ELF-1 (cell line): ENCODE measurements at places on chromosomes 4 and X.
A peak's percentile ranks its signal among the peaks of the same experiment; 100 is the strongest.

DNA sequence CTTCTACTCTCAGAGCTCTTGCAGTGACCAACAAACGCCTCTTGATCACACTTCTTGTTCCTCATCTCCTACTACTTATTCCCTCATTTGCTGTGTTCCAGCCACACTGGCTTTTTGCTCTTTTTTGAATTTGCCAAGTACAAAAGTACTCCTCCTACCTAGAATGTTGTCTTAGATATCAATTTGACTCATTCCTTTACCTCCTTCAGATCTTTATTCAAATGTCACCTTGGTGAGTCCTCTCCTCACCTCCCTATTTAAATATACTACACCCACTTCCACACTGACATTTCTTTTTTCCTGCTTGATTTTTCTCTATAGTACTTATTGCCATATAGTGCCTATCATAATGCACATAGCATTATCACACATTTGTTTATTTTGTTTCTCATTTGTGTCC is 6.2 kb upstream of the DCAF4L1 start:
- DNase-seq, result no peak

- no peak for DNase-seq
Observed at GRCh38 chr4:16686195-16686594, 212.2 kb downstream of the LDB2 start.

- no peak for DNase-seq
Observed at GRCh38 chr4:17323554-17324385, 188.1 kb downstream of the QDPR start.

GRCh38 chr4:113756005-113756410 is 5.5 kb downstream of the CAMK2D start:
- no peak for DNase-seq

GRCh38 chr4:186904101-186904500 is 180.4 kb upstream of the FAT1 start:
- no peak for DNase-seq

GRCh38 chrX:142680038-142680437 is 345.7 kb upstream of the SPANXN4 start:
- DNase-seq, result no peak

GRCh38 chr4:48270951-48271473 is 1.4 kb upstream of the TEC start:
- DNase-seq, result no peak

- DNase-seq, result no peak
Observed at GRCh38 chrX:10566716-10567097, 53.7 kb downstream of the MID1 start.

DNA sequence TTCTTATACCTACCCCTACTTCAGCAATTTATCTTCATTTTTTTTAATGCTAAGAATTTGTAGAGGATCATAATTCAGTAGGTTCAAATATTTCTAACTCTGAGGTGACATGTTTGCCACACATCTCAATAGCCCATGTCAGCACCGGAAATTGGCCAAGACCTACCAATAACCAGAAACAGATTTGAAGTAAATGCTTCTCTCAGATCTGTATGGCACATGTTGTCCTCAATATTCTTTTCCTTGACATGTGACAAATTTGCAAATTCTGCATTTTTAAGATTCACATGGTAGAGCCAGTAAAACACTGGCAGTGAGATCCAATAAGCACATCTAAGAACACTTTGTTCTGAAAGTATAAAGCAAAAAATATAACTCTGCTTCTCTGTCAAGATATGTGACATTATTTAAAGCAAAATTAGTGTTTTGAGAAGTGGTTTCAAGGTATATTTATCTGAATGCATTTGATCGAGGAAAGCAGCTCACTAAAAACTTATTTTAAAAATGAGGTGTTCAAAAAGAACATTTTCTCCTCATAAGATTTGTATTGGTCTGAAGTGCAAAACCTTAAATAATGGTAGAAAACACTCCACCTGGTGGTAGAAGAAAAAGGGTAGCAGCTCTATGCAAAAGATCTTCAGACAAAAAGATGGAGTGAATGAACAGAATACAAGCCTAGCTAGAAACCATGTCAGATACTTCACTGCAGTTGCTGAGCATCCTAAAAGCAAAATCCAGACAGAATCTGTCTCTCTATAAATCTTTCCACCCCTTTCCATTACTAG is 513.8 kb upstream of the FAM241A start:
- DNase-seq, result no peak

- no peak for DNase-seq
Observed at GRCh38 chrX:15948318-15948660, 93.7 kb upstream of the AP1S2 start.

DNA sequence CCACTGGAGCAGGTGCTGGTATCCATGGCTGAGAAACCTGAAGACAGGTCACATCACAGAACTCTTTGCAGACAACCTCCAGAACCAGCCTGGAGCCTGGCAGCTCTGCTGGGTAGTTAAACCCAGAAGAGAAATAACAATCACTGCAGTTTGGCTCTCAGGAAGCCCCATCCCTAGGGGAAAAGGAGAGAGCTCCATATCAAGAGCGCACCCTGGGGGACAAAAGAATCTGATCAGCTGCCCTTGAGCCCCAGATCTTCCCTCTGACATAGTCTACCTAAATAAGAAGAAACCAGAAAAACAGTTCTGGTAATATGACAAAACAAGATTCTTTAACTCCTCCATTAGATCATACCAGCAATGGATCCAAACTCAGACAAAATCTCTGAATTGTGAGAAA is 823.2 kb upstream of the FRG1 start:
- peak; percentile 5 for DNase-seq

DNA sequence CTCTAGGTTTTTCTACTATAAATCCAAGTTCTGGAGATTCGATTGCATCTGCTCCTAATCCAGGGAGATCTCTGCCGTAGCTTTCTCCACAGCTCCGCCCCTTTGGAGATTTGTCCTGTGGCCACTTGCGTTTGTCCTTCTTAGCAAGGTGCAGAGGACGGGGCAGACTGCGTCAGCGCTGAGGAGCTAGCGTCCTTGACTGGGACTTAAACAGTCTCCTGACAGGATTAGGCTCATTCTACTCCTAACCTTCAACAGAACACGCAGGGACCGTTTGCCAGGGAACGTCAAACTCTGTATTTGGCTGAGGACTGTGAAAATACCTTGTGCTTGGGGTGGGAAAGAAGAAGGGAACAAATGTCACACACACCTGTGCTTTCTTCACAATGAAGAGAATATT is 38.6 kb downstream of the SORBS2 start:
- no peak for DNase-seq

DNA sequence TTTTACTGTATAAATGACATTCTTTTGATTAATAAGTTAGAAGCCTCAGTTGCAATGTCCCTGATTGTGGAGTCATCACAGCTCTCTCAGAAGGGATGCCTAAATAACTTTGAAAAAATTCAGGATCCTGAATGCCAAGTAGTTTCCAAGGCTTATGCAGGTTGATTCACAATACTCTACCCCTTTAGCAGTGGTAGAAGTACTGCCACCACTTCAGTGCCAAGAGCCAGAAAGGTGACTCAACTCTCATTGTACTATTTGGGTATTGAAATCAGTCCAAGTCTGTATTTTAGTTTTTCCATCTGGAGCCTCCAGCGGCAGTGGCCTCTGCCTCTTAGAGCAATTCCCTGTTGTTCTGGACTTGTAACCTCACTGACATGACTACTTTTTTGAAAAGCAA is 320.1 kb upstream of the NDST4 start:
- no peak for DNase-seq

- no peak for DNase-seq
Observed at GRCh38 chr4:139872274-139872673, 206.7 kb downstream of the MGST2 start.

DNA sequence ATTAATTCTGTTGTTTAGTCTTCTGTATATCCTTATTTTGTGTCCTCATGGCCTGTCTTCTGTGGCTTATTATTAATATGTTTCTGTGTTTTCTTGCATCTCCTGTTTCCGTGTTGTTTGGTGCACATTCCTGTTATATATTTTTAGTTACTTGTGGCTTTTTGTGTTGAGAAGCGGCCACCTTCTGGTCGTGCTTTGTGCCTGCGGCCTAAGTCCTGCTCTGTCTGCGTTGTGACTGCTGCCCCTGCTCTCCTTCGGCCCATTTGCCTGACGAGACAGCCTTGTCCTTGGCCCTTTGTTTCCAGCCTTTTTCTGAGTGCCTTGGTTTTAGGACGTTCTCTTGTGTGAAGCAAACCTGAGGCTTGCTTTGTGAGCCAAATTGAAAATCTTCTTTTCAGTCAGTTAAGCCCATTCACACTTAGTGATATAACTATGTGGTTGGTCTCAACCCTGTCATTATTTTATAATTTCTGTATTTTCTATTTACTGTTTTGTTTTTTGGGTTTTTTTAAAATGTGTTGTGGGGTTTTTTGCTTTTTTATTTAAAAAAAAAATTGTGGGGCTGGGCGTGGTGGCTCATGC is 43.8 kb downstream of the TNIP2 start:
- peak; percentile 27 for DNase-seq

GRCh38 chr4:81816031-81816761 is 344.5 kb upstream of the RASGEF1B start:
- DNase-seq, result no peak

- no peak for DNase-seq
Observed at GRCh38 chr4:41408859-41409593, 128.9 kb upstream of the LIMCH1 start.

GRCh38 chr4:42268824-42269223 is 116.4 kb upstream of the BEND4 start:
- no peak for DNase-seq

GRCh38 chr4:8740666-8741395 is 130.8 kb downstream of the HMX1 start:
- no peak for DNase-seq

- peak; percentile 85 for DNase-seq
Observed at GRCh38 chr4:186037692-186038658, 31.0 kb upstream of the TLR3 start.

GRCh38 chr4:150799207-150799606 is 215.9 kb downstream of the LRBA start:
- DNase-seq, result no peak

GRCh38 chr4:39237179-39237578 is 54.9 kb downstream of the WDR19 start:
- DNase-seq, result peak; percentile 3

- no peak for DNase-seq
Observed at GRCh38 chr4:33058998-33059397, 2338.8 kb downstream of the PCDH7 start.

- no peak for DNase-seq
Observed at GRCh38 chrX:148867596-148867995, 367.2 kb downstream of the AFF2 start.

DNA sequence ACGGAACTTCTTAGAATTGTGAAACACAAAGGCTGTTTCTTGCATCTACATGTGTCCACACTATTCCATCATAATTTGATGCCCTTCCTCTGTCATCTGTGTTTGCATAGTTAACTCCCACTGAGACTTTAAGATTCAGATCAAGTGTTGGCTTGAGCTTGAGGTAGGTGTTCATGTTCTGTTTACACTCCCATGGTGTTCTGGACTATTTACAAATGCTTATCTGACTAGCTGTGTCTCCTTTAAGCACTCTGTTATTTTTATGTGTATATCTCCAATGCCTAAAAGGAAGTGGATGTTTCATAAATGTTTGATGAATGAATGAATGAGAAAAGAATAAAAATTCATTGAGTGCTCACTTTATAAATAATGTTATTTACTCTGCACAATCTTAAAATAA is 622.7 kb downstream of the RAB28 start:
- no peak for DNase-seq

GRCh38 chrX:48689208-48689920 is 5.8 kb downstream of the WAS start:
- DNase-seq, result peak; percentile 18

DNA sequence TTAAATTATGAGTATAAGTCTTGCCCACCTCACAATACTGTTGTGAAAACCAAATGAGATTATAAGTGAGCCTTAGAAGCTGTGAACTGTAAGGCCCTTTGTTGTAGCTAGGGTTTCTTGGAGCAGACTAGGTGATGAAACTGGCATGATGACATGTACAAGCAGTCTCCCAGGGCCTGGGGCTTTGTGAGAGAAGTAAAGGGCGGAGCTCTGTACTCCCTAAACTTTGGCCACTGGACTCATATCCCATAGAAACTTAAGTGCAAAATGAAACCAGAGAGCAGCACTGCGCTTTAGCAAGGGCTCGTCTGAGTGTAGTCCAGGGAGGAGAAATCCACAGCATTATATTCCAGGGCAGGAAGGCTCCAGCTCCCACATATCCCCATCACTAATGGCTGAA is 385.6 kb upstream of the FGF16 start:
- no peak for DNase-seq

GRCh38 chr4:108458681-108459080 is 161.7 kb upstream of the RPL34 start:
- DNase-seq, result no peak

DNA sequence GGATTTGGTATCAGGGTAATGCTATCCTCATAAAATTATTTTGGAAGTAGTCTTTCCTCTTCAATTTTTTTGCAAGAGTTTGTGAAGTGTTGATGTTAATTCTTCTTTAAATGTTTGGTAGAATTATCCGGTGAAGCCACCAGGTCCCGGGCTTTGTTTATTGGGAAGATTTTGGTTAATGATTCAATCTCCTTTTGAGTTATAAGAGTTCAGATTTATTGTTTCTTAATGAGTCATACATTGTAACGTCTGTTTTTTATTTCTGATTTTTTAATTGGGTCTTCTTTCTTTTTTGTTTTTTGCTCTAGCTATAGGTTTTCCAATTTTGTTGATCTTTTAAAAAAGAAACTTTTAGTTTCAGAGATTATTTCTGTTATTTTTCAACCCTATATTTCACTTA is 412.3 kb downstream of the PDGFC start:
- DNase-seq, result no peak

DNA sequence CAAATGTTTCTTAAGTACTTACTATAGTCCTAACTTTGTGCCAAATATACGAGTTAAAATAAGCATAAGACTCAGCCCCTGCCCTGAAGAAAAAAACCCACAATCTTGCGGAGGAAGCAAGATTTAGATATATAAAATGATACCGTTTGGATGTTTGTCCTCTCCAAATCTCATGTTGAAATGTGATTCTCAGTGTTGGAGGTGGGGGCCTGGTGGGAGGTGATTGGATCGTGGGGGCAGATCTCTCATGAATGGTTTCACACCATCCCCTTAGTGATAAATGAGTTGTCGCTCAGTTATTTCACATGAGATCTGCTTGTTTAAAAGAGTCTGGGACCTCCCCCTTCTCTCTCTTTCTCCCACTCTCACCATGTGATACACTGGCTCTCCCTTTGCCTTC is 28.7 kb downstream of the EFHC2 start:
- no peak for DNase-seq

GRCh38 chr4:14908635-14909034 is 93.6 kb upstream of the CPEB2 start:
- no peak for DNase-seq

DNA sequence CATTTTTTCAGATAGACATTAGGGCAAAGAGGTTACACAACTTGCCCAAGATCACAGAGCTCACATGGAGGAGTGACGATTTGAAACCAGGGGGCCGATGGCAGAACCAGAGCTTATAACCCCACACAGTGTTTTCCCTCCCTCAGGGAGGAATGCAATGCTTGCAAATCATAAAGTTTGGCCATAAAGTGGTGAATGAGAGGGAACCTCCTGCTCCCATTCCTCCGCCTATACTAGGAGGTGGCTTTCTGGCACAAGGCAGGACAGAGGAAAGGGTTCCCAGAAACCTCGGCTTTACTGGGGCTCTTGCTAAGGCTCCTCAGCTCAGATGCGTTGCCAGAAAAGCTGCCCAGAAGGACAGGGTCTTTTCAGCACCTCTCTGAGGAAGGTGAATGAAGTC is 19.3 kb downstream of the TMEM154 start:
- DNase-seq, result no peak
